Dorsolateral prefrontal cortex (tissue), 122 donors: ENCODE measurements at places on chromosomes 11 and 22. TPM values are rescaled to one million over a fixed set of nuclear protein-coding genes. Genes with fewer than 3 reads are reported as not detected.

FAM181B gene
- total RNA-seq = 28.7 TPM

SBF1 gene
- total RNA-seq = 183 TPM

MPZL2 gene
- total RNA-seq = 1.6 TPM

LGALS12 gene
- total RNA-seq = 0.35 TPM

RBMXL2 gene
- total RNA-seq = not detected

CAVIN3 gene
- 3.6 TPM for total RNA-seq

OR2AG2 gene
- 2.8 TPM for total RNA-seq

GAS2 gene
- 26.1 TPM for total RNA-seq

BTG4 gene
- not detected for total RNA-seq

MUC2 gene
- 0.07 TPM for total RNA-seq

NRXN2 gene
- total RNA-seq = 217 TPM

OR8A1 gene
- not detected for total RNA-seq

MMP7 gene
- not detected for total RNA-seq

C2CD3 gene
- total RNA-seq = 76.8 TPM

APOL6 gene
- 7.1 TPM for total RNA-seq

OLFML1 gene
- total RNA-seq = 1.9 TPM

C22orf23 gene
- not detected for total RNA-seq

SNAP29 gene
- 22.5 TPM for total RNA-seq

CD82 gene
- total RNA-seq = 54.9 TPM

TCIRG1 gene
- 12.4 TPM for total RNA-seq

DDX25 gene
- 42.4 TPM for total RNA-seq

SMIM35 gene
- not detected for total RNA-seq

CBLIF gene
- total RNA-seq = not detected

RIMBP3B gene
- 0.32 TPM for total RNA-seq

ACTN3 gene
- not detected for total RNA-seq

TMEM109 gene
- total RNA-seq = 39.7 TPM

XBP1 gene
- total RNA-seq = 25.2 TPM

TMEM86A gene
- total RNA-seq = 9.6 TPM

ALX4 gene
- total RNA-seq = not detected

ISX gene
- not detected for total RNA-seq

IRF7 gene
- total RNA-seq = 11.2 TPM

FAM180B gene
- 0.57 TPM for total RNA-seq

PKP3 gene
- total RNA-seq = 3.5 TPM
